ENCODE measurements at places on chromosomes 12 and 14. TPM values are rescaled to one million over a fixed set of nuclear protein-coding genes. Genes with fewer than 3 reads are reported as not detected.

Gene OR4K1
- polyA plus RNA-seq = not detected

- DNase-seq = no peak
These were observed 333.5 kb upstream of the DCN start for GRCh38 chr12:91515944-91516694.

Gene TMPRSS12
- polyA plus RNA-seq = 0.13 TPM

Gene KRT72
- polyA plus RNA-seq = 0.08 TPM

DNA sequence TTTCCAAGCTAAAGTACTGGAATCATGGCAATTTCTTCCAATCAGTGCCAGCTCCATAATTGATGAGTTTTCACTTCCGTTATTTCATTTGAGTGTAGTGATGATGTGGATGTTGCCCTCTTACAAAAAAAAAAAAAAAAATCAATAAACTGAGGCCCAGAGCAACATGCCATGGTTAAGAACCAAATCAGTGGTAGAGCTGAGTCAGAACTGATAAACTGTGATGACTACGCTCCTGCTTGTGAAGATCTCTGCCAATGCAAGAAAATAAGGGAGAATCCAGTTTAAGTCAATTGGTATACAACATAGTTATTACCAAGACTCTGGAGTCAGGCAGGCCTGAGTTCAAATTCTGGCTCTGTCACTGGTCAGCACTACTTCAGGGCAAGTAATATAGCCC, 102.7 kb downstream of the GPR135 start:
- no peak for DNase-seq

Gene AQP6
- 21.9 TPM for polyA plus RNA-seq

- no peak for DNase-seq
These were observed 34.9 kb downstream of the ZDHHC17 start for GRCh38 chr12:76798864-76799263.

GRCh38 chr12:127342861-127343260, 924.1 kb upstream of the TMEM132C start:
- DNase-seq = no peak

- no peak for DNase-seq
These were observed 5.3 kb downstream of the SLC5A8 start for GRCh38 chr12:101204602-101205304.

- no peak for DNase-seq
These were observed 391.7 kb upstream of the TBX3 start for GRCh38 chr12:115075552-115076170.

DNA sequence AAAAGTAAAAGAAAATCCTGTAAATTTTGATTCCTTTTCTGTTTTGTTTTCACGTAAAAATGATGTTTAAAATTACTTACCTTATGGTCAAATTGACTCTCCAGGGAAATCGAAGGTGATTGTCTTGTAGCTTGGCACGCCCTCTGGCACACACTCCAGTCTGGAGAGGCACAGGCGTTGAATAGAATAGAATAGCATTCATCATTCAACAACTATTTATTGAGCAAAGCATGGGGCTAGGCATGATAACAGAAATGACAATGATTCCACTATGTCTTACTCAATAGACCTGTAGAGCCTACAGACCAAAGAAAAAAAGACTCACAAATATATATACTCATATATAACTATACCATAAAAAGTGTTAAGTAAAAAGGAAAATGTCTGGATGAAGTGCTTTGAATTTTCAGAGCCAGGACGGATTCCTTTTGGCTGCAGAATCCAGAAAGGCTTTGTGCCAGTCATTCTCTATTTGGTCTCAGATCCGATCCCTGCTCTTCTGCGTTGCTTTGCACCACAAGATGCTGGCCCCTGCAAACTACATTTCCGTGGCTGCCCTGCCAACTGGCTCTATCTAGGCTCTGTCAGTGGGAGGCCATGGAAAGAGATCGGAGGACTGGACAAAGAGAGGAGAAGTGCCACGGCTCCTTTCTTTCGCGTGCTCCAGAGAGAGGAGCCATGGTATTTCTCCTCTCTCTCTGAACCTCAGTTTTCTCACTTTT, 231.8 kb downstream of the CRADD start:
- DNase-seq = no peak

DNA sequence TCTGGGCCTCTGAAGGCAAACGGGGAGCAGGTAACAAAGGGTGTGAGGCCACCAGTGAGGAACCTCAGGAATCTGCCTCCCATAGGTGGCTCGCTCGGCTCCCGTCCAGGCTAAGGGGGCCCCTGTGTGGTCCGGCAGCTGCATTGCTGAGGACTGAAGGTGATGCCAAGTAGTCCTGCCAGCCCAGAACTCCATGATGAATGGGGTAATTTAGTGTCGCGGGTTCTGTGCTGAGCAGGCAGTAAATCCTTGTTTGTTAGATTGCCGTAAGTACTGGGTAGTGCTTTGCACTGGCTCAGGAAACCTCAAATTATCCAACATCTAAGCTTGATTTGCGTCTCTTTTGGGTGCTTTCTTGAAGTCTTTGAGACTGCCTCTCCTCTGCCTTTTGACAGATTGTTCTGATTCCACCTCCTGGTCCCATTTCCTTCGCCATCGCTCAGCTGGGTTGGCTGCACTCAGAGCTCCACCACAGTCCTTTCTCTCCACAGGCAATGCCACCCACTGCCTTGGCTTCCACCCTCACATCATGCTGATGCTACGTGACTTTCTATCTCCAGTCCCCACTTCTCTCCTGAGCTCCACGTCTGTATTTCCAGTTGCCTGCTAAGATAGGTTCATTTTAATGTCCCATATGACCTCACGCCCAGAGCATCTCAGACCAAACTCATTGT, 392.0 kb downstream of the FUT8 start:
- DNase-seq = no peak

GRCh38 chr12:20883288-20883687, 72.8 kb downstream of the SLCO1B3 start:
- no peak for DNase-seq

DNA sequence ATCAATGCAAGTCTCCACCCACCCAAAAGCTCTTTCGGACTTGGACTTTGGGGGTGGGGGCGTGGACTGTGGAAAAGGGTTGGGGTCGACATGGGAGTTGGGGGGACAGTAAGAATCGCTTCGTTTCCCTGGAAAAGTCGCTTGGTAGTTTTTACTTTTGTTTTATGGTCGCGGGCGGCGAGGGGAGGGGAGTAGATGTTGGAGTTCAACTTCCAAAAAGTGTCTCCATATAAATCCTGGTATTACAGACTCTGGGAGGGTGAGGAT, 568 bp upstream of the BCL11B start:
- no peak for DNase-seq

- DNase-seq = no peak
These were observed 22.1 kb upstream of the LRRC9 start for GRCh38 chr14:59897757-59898383.

- no peak for DNase-seq
These were observed 46.7 kb downstream of the TMCC3 start for GRCh38 chr12:94603434-94604365.

Gene LRFN5
- 10.1 TPM for polyA plus RNA-seq

GRCh38 chr14:86057018-86057667, 527.2 kb downstream of the FLRT2 start:
- no peak for DNase-seq

Gene CFAP54
- 3.6 TPM for polyA plus RNA-seq

DNA sequence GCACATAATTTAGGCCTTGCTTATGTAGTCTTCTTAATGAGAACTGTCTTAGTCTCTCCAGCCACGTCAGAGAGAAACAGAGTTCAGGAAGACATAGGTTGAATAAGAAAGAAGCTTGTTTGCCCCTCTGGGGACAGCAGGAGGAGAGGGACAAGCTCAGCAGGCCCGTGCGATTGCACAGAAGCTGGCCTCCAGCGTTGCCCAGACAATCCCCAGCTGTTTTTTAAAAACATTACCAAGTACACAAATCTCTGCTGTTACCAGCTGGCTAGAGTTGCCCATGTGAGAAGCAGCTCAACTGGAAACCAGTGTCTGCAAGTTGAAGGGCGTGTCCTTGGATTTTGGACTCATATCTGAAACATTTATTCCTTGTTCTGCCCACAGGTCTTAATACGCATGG, 232.6 kb downstream of the EFCAB11 start:
- DNase-seq = no peak

GRCh38 chr14:51004801-51005526, 60.7 kb upstream of the PYGL start:
- DNase-seq = no peak

GRCh38 chr12:78430551-78430950, 434.0 kb upstream of the SYT1 start:
- no peak for DNase-seq

GRCh38 chr14:60514741-60515491, 6.0 kb downstream of the SIX6 start:
- DNase-seq = no peak

Gene GZMB
- polyA plus RNA-seq = 0.65 TPM

Gene SVOP
- 0.09 TPM for polyA plus RNA-seq

Gene HOTAIR
- 2.3 TPM for polyA plus RNA-seq

Gene MANSC4
- 0.39 TPM for polyA plus RNA-seq

DNA sequence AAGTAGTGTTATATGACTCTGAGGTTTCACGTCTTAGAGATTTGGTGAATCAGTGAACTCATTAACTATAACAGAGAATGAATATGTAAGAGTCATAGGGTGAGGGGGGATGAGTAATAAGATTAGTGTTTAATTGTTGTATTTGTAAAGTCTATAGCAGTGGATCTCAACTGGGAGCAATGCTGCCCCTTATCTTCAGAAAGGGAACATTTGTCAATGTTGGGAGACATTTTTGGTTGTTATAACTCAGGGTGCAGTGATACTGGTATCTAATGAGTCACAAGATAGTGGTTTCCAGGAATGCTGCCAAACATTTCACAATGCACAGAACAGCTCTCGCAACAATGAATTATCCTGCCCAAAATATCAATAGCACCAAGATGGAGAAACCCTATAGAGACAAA, 1193.7 kb downstream of the GALC start:
- DNase-seq = no peak

DNA sequence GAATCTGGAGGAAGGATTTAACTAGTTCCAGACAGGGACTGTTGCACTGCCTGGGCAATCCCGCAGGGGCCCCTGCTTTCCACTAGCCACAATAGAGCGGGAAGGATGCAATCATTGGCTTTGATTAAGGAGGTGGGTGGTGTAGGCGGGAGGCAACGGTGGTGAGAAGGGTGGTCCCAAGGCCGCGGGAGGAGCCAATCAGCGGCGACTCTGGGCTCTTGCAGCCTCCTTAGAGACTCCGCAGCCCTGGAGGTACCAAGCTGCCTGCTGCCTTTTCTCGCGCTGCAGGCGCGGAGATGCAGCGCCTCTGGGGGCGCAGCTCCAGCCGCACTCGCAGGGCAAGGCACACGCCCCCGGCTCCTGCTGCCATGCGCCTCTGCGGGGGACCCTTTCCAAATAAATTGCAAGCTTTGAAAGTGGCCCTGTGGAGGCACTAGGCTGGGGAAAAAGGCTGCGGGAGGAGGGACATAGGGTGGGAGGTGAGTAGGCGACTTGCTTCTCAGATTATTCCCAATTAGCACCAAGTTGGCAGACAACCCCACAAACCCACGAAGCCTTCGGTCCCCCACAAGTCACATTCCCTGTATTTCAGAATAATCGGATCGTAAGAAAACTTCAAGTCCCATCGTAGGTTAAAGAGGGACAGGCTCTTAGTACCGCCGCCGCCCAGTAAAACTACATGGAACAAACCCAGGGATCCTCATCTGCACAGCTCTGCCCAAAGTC, 858 bp upstream of the KCNA1 start:
- peak; percentile 7 for DNase-seq

Gene C12orf75
- polyA plus RNA-seq = 81.6 TPM

Gene AQP2
- polyA plus RNA-seq = 113 TPM

- DNase-seq = no peak
These were observed 17.3 kb downstream of the KCNK10 start for GRCh38 chr14:88305528-88306322.

DNA sequence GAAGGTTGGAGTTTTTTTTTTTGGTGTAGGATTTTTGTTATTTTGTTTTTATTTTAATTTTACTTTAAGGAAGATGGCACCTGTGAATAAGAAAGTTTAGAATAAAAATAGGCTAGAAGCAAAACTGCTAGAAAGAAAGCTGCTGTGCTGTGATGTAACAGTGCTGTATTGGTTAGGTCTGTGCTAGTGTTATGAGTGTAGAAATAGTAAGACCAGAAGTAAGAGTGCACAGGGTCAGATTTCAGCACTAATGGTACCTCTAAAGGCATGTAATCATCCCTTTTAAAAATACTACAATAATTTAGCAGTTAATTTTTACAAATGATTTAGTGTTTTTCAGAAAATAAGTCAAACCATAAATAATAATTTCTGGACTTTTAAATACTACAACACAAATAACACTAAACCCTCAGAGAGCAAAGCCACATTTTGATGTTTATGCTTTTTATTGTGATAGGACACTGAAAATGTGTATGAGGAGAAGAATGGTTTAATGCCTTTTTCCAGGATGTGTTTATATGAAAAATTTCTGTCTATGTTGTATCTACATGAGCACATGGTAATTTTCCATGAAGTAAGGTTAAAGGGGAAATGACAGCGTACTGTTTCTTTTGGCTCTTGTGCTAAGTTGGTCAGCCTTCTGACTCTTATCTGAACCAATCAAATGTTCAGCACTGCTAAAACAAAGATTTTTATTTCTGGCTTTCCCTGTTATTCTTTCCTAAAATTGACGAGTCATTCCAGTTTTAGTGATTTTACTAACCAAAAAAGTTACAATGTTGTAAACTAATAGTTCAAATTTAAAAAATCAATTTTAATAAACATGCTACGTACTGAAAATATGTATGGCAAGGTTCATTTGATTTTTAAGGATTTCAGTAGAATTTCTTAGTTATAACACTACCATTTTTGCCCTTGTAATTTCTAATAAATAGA, 96.1 kb downstream of the PPHLN1 start:
- DNase-seq = peak; percentile 20

DNA sequence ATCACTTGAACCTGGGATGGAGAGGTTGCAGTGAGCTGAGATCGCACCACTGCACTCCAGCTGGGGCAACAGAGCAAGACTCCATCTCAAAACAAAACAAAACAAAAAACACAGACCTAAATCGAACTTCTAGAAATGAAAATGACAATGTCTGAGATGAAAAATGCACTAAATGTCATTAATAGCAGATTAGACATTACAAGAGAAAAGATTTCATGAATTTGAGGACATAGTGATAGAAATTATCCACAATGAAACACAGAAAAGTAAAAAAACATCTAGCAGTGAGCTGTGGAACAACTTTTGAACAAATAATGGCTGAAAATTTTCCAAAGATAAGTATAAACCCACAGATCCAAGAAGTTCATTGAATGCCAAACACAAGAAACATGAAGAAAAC, 35.2 kb downstream of the BICDL1 start:
- no peak for DNase-seq

DNA sequence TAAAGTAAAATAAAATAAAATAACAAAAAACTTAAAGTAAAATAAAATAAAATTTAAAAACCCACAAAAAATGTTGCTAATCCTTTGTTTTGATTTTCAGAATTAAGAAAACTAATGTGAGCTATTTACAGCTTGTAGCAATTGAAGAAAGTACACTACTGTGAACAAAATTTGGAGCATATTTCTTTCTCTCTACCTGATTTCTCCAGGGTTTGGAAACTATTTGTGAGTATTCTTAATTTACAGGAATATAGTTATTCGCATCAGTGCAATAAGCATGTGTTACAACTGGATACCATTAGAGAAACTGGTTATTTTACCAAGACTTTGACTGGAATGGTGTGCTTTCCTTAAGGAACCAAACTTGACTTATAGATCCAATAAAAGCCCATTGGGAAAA, 86.1 kb upstream of the CNOT2 start:
- DNase-seq = no peak

Gene ESRRB
- polyA plus RNA-seq = 9.0 TPM

Gene TOMM20L
- 1.4 TPM for polyA plus RNA-seq

Gene SPX
- 18.2 TPM for polyA plus RNA-seq
